Bone marrow (tissue), 2 donors: ENCODE measurements at places on chromosomes 16 and 17.

DNA sequence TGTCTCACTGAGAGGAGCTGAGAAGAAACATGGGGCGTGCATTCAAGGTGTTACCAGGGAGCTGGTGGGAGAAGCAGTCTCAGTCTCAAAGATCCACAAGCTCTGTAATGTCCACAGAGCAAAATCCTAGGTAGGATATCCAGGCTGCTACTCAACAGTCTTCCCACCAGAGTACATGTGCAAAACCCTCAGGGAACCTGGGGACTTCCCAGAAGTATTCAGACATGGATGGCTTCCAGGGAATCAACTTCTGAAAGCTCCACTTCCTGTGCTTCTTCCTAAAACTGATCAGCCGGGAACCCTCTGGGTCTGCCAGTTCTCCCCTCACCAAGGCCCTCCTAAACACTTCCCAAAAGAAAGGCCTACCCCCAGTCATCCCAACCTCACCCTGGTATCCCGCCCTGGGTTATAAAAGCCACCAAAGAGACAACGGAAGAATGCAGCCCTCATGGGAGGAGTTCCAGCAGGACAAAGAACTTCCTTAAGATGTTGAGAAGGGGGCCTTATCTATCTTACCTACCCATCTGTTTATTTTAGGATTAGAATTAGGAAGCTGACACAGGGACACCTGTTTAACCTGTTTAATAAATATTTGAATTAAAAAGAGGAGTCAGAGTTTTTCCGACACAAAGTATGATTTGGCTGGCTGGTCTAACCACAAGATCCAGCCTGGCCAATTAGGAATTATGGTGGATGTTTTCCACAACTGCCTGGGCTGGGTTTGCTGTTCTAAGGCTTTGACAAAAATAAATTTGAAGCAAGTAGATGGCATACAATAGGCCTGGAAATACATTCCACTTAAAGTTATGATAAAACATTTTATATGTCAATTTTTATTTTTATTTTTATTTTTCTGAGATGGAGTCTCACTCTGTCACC, 37.0 kb downstream of the CUEDC1 start:
- DNase-seq = no peak

GRCh38 chr16:27083861-27084261, 17.1 kb downstream of the C16orf82 start:
- DNase-seq = no peak

GRCh38 chr17:3730881-3731429, 7.3 kb downstream of the HASPIN start:
- no peak for DNase-seq

DNA sequence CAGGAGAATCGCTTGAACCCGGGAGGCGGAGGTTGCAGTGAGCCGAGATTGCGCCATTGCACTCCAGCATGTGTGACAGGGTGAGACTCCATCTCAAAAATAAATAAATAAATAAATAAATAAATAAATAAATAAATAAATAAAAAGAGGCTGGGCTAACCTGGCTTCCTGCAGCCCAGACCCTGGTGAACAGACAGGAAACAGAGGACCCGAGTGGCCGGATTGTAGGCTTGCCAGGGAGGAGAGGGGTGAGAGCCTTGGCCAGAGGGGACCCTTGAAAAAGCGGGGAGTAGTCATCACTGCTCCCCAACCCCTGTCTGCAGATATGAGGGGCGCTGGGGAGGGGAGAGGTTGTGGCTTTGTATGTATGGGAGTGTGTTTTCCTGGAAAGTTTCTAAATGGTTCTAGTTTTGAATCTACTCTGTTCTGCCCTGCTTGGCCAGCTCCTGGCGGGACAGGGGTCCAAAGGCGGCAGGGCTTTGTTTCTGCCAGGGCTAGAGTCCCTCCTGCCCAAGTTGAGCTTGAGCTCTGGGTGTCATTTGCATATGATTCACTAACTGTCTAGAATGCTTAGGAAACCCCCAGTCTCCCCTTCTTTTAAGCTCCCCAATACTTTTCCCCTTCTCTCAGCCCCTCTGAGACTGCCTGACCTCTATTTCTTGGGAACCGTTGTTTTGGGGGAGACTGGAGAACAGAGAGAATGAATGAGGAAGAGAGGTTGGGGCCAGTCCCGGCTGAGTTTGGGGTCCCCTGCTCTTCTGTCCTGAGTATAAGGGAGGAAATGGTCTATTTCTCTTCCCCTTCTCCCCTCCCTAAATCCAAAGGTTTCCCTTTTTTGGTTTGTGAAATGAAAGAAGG, 16.4 kb downstream of the RARA start:
- peak; percentile 34 for DNase-seq

GRCh38 chr16:75244844-75245758, 6.3 kb downstream of the BCAR1 start:
- DNase-seq = no peak

DNA sequence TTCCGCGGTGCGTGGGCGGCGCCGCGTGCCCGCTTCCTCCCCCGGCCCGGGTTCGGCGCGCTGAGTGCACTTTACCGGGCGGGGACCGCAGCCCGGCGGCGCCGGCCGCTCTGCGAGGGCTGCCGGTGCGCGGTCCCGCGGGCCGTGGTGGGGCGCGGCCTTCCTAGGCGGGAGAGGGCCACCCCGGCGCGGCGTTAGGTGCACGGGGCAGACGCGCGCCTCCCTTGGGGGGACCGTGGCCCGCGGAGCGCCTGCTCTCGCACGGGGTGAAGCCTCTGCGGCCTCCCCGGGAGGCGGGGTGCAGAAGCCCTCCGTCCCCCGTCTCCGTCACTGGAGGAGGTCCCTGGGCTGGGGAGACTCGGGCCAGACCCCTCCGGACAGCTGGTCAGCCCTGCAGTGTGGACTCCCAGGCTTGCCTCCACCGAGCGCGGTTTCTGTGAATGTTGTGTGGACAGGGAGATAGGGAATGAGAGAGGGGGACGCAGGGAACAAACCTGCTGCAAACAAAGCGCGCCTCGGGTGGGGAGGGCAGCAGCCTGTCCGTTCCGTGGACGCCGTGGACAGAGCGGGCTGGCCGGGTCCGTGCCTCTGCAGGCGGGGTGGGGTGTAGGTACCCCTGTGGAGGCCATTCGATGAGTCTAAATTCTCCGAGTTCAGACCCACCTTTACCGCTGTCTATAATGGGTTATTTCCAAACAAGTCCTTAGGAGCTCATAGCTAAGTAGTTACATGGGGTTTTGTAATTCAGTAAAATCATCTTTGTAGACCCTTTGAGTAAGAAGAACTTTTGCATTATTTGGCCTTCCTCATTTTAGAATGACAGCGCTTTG, 721 bp downstream of the TBCD start:
- no peak for DNase-seq

DNA sequence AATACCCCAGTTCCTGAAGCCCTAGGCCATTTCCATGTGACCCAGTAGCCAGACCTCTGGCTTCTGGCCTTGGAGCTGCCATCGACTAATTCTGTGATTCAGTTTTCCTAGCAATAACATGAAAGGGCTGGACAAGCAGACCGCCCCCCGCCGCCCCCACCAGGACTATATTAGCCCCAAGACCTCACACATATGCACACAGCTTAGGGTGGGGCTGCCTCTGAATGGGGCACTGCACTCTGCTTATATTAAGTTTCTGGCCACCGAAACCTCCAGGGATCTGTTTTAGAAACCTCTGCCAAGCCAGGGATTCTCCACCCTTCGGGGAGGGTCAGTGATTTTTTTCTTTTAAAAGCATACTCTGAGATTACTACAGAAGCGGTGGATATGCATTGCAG, 2.3 kb downstream of the RAB11FIP4 start:
- no peak for DNase-seq

GRCh38 chr16:83494459-83494858, 313.3 kb upstream of the HSBP1 start:
- DNase-seq = no peak

GRCh38 chr17:43832976-43833829, at the start of gene MPP3:
Gene MPP3 (minus strand): TSS chr17:43833146. CDS start chr17:43831906, 1,240 bp downstream.
- DNase-seq = no peak

- no peak for DNase-seq
Observed at GRCh38 chr17:43683928-43684653, 22.4 kb upstream of the MEOX1 start.
